ENCODE measurements at places on chromosomes 12 and 14.

DNA sequence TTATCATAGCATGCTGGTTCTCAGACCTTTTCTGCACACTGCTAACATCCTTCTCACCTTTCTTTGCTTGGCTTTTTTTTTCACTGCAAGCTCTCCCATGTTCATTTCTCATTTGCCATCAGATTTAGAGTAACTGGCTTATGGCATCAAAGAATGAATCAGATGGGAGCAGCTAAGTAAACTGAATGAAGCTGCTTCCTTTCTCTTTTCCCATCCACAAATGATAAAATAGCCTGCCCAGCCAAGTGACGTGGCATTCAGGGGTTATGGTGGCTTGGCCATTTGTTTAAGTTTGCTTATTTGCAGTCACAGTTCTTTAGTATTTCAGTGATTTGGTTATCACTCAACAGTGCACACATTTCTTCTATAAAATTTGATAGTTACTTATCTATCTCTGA is 708.6 kb downstream of the DIO2 start:
- no peak for DNase-seq

DNA sequence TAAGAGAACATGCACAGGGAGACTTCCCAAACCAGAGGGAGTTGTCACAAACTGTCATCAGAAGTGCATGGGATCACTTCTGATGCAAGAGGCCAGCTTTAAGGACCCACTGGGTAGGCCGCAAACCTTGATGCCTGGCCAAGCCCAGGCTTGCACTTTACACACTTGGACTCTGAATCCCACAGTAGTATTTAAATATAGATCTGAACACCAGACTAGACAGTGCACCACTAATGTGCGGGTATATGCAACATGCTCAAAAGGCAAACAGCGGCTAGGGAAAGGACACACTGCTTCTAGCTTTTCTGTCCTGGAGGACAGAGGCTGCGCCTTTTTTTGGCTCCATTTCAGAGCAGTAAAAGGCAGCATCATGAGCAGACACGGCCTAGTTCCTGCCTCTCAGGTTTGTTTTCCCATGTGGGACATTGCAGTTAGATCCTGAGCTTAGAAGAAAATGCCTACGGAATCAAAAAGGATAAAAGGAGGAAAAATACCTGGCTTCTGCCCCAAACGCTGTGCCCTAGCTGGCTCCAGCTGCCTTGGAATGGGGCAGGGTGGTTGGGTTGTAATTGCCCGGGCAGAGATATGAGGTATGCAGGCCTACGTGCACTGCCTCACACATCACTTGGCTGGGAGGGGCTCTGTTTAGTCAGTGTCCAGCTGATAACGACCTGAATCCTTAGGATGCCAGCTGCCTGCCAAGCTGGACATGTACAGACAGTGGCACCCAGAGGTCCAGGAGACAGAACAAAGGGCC is 84.5 kb upstream of the EGLN3 start:
- DNase-seq, result no peak

GRCh38 chr14:38384741-38385140 is 128.8 kb upstream of the CLEC14A start:
- DNase-seq, result no peak

- DNase-seq, result no peak
These were observed 445.6 kb downstream of the ADAMTS20 start for GRCh38 chr12:43106355-43106754.

GRCh38 chr12:80763874-80764273 is 47.2 kb downstream of the MYF5 start:
- no peak for DNase-seq

- DNase-seq, result no peak
These were observed 392.6 kb downstream of the CCDC91 start for GRCh38 chr12:28582672-28583376.

- no peak for DNase-seq
These were observed 68.5 kb upstream of the PKP2 start for GRCh38 chr12:32964981-32965585.

DNA sequence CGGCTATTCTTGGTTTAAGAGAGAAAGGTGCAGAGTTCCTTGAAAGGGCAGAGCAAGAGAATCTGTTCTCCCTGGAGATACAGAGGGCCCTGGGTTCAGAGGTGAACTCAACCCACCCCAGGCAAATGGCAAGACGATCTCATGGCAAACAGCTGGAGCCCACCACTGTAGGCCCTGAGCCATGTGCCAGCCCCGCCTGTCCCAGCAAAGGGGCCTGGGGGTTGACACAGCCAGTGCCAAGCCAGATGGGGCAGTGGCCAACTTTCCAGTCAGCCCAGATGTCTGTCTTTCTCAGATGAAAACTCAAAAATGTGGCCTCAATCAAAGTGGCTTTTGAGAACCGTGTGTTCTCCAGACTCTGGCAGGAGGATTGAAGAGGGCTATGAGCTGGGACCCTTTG is 51.8 kb downstream of the ISCA2 start:
- DNase-seq, result no peak

DNA sequence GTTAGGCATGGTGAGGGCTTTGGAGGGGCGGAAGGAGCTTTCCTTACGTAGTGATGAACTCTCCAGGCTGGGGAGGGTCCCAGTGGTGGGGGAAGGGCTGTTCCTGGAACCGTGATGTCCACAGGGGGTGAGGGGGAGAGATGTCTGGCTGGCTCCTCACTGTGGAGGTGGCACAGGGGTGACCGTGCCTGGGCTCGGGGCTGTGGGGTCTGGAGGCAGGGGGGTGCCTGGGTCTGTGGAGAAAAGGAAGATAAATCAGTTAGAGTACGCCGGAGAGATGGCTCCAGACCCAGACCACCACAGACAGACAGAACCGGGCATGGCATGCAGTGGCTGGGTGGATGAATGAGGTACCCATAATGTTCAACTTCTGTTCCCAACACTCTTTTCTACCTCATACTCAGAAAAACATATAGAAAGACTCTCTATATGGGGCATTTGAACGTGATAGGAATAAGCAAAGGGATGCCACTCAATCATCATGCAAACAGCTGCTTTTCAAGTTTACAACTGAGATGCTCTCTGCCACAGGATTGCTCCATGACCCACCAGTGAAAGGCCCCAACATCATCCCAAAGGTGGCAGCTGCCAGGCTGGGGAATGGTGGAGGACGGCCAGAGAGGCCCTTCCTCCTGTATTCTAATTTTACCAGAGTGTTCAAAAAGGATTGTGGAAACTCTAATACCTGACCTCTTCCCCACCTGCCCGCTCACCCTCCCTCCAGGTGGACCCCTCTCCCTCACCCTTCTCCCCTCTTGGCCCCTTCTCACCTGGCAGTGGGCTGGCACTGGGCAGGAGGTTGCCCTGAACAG is 5.6 kb downstream of the MYL6 start:
- DNase-seq, result no peak
